Astrocyte of the hippocampus (primary cell): ENCODE measurements at places on chromosomes 3 and 15.

DNA sequence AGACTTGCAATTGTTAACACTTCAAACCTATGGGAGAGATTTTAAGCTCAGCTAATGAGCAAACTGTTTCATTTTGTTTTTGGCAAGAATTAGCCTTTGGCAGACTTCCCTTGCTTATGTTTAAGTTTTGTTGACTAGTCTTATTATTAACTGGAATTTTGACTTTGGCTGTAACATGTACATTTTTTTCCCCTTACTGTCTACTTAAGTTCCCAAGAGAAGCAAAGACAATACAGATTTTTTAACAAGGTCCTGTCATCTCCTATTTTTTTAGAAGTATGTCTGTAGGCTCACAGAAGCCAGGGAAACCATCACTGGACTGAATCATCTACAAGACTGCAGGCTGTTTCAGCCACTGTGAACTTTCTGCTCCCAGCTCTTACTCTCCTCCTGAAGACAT is 74.3 kb downstream of the DGKG start:
- DNase-seq: peak; percentile 78

- peak; percentile 34 for DNase-seq
Measured at GRCh38 chr3:21893242-21893641, 142.2 kb upstream of the ZNF385D start.

DNA sequence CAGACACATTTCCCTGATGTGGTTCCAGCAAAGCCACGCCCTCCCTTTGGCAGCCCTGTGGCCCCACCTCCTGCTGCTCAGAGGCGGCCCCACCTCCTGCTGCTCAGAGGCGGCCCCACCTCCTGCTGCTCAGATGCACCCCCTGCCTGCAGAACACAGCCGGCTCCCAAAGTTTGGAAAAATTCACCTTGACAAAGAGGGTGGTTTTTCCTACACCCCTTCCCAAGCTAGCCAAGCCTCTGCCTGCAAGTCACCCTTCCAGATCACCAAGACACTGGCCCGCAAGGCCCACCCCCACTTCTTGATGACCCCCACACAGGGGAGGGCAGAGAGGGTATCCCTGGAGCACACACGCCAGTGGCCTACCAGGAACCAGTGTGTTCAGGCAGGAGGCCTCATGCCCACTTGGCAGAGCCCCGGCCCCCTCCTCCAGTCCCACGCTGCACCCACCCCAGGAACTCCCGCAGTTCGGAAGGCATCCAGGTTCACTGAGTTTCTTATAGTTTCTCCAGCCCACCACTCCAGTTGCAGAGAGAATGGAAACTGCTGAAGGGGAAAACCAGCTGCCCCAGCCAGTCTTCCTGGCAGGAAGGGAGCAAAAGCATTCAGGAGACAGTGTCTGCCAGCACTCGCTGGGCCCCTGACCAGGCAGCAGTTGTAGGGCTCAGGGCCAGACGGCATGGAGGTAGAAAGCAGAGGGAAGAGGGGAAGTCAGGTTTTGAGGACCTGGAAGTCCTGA is 2.3 kb upstream of the HAPLN3 start:
- peak; percentile 95 for DNase-seq

DNA sequence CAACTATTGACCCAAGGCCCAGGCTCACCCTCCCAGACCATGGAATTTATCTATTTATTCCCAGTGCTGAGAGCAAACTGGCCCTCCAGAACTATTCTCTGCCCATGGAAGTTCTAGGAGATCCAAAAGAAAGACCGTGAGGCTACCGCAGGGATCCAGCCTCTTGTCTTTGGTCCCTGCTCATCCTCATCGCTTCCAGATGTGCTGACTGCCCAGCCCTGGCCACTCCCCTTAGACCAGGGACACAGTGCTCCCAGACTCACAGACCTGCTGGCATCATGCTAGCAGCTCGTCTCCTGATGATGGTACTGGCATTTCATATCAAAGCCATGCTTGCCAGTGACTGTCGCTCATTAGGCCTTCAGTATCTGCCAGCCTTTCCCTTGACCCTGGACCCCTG is 405.7 kb upstream of the PPP2R3A start:
- no peak for DNase-seq

- DNase-seq: no peak
Measured at GRCh38 chr15:72013703-72014102, 104.2 kb downstream of the MYO9A start.

DNA sequence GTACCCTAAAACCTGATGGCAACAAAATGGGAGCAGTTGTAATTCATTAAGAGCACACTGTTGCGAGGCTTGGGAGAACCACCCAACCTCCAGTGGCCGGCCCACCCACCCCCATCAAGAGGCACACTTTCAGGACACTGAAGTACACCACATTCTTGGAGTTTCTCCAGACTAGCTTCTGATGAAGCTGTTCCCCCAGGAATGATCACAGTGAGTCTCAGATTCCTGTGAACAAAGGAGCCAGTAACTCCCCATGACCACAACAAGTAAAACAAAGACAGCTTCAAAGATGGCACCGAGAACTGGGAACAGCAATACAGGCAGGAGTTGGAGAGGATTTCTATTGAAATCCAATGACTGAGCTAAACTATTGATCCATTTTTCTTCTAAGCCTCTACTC is 126.0 kb downstream of the ST8SIA2 start:
- peak; percentile 89 for DNase-seq

GRCh38 chr3:42718338-42718737 is 15.7 kb upstream of the HHATL start:
- no peak for DNase-seq

DNA sequence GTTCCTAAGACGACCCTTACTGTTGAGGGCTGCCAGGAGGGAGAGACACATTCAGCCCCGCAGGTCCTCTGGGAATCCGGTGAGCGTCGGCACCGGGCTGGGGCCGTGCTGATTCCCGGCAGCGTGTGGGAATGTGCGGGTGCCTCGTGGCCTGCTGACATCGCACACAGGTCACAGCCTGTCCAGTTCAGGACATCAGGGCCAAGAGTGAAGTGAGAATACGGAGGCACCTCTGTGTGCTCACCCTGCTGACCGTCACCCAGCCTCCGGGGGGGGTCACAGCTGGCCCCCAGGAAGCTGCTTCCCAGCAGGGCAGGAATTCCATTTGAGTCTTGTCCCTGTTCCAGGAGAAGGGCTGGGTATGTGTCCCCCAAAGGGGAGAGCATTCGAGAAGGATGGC is 53.6 kb downstream of the PGPEP1L start:
- DNase-seq: peak; percentile 47

DNA sequence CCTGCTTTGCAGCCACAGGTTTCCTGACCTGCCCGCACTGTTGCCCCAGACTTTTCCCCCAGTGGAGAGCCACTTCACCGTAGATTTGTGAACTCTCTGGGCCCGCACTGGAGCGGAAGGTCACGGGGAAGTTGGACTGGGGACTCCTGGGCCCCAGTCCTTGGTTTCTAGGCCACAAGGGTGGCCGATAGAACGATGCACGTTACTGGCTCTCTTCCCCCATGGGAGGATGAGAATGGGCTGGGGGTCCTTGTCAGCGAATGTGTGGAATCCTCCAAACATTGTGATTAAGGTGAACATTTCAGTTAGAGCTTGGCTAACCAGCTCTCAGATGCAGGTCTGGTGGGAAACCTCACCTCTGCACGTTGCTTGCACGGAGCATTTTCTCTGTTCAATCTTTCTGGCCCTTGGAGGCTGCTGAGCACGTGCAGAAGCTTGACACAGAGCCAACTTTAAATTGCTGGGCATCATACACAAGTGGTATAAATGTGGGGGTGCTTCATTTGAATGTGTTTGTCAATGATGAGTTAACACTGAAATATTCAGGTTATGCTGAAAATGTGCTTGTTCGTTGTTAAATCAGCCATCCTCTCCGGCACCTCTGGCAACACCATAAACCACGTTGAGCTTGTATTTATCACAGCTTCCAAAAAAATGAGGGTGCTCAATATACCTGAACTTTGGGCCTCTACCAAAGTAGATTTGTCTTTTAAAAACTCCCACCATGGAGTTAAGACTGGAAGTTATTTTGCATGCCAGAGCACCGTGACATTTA is 976 bp downstream of the DIS3L start:
- DNase-seq: peak; percentile 77

- DNase-seq: no peak
Measured at GRCh38 chr15:34335176-34336032, 2.2 kb downstream of the SLC12A6 start.

DNA sequence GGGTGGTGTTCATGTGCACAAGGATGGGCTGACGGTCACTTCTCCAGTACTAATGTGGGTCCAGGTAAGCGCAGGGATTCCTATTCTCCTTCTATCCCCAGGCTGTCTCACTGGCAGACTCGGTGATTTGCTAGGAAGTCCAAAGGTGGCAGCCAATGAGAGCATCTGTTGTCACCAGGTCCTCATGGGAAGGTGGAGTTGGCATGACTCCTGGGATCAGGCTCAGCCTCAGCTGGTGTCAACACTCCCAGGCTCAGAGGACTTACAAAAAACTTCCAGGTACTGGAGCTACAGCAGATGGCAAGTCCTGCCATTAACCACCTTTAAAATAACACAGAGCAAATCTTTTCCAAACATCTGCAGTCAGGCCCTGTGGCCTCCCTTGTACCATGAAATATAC is 13.8 kb downstream of the XYLB start:
- DNase-seq: no peak

- DNase-seq: peak; percentile 82
Measured at GRCh38 chr3:19645093-19645492, 288.9 kb downstream of the EFHB start.

- no peak for DNase-seq
Measured at GRCh38 chr15:92947071-92947730, 47.1 kb downstream of the CHD2 start.

DNA sequence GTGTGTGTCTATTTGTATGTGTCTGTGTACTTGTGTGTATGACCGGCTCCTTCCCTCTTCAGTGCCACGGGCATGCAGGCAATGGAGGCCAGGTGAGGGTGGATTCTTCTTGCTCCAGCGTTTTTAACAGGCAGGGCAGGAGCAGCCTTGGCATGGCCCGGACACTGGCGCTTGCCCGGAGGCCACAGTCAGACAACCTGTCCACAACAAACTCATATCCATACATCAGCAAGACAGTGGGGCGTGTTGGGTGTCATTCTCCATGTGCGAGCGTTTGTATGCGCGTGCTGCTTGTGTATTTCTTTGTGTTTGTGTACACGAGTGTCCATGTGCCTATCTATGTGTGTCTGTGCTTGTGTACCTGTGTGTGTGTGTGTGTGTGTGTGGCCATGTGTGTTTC is 29.8 kb downstream of the PTH1R start:
- no peak for DNase-seq

DNA sequence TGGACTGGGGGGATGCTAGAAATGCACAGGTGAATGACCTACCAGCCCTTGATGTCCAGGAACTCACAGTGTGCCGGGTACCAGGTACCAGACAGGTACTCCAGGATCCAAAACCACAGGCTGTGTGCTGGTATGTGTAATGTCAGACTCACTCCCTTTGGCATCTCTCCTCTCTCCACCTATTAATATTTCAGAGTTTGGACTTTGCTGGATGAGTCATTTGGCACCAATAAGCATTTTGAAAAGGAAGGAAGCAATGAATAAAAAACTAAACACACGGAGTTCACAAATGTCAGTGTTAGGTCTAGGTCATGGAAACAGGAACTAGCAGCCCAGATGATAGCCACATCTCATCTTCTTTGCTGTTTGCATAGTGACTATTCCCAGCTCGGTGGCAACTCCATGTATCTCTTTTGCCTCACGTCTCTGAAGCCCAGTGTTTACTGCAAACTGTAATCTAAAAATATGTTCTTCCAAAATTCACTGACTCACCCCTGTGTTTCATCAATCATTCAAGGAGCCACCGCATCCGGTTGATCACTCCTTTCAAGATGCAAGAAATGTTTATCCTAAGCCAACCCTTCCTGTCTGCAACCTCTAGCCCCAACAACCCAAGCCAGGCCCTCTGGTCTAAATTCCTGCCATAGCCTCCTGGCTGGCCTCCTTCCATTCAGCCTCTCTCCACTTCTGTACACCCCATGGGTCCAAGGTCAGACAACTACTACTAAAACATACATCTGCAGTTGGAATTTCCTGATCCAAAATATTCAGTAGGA is 8.4 kb downstream of the ITGB5 start:
- DNase-seq: peak; percentile 89

- peak; percentile 40 for DNase-seq
Measured at GRCh38 chr3:105866656-105867653, 1.9 kb downstream of the CBLB start.

DNA sequence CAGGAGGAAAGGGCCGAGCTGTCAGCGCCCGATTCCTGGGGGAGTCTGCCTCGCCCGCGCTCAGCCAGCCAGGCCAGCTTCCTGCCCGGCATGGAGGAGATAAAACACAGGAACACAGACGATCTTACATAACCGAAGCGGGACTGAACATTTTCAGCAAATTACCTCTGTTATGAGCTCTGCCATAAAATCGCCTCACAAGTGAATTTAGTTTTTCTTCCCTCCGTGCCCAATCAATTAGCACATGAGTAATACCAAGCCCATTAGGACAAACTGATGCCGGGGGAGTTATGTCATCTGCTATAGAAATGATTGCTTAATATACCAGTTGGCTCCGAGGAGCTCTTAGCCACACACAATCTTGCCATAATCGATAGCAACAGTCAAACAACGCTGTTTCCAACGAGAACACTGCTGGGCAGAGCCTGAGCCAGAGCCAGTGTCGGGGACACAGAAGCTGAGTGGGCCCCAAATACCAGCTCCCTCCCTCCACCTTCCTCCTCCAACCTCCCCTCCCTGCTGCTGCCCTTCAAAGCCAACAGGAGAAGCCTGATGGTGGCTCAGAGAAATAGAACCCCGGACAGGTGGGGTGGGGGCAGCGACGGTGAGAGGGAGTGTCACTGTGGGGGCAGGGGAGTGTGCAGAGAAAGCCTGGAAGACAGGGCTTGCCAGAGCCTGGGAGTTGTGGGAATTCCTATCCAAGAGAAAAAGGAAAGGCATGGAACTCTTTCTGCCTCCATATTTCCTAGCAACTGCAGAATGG is 279.4 kb upstream of the TLE3 start:
- peak; percentile 47 for DNase-seq

- no peak for DNase-seq
Measured at GRCh38 chr3:157093096-157093495, 66.9 kb downstream of the CCNL1 start.

DNA sequence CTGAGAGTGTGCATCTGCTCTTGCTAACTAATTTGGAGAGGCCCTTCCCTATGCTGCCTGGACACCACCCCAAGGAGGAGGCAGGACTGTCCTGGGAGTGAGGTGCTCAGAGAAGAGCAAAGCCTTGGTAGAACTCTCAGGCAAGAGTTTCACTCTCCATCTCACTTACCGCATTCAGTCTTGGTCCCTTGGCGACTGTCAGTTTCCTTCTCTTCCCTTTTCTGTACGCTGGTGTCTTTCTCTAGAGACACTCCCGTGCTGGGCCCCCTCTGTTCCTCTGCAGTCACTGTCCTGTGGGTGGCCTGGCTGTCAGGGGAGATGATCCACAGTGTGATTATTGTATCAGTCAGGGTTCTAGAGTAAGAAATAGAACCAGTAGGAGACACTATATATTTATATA is 44.0 kb downstream of the IDH2 start:
- no peak for DNase-seq

- peak; percentile 95 for DNase-seq
Measured at GRCh38 chr15:77633134-77633912, 611 bp upstream of the LINGO1 start.

DNA sequence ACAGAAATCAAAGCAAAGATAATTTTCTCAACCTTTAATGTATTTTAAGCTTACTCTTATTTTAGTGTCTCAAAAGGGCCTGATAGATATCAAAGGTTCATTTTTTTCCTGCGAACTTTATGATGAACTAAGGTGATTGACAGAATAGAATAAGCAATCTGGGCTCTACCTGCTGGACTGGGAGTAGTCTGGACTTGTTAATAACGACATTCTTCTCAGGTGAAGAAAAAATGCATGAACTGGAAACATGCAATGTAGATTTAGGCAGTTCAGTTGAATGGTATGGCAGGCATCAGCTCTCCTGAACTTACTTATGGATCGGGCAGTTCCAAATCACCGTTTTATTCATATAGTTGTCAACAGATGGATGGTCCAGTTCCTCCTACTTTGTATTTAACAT is 189.7 kb upstream of the ZBTB20 start:
- no peak for DNase-seq
